MG63 (cell line): ENCODE measurements at places on chromosomes 3 and 15.

DNA sequence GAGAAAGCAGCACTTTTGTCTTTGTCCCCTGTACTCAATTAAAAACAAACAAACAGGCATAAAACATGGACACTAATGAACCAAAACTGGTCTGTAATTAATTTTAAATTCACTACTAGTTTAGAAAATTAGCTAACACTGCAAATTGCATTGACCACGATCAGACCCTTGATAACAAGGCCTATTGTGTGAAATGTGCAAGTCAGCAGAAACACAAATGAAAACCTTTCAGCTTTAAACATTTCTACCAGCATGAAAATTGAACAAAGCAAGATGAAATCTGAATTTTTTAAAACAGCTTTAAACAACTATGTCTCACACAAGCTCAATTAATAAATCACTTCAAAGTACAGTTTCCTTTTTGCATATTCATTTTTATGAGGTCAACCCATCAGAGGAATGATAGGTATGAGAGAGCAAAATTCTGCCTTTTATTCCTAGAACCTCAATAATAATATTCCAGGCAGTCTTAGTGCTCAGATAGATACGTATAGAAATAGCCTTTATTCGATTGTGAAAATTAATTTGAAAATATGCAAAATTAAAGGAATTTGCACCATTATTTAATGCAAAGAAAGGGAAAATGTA, 27.0 kb upstream of the CHMP2B start:
- no peak for DNase-seq

DNA sequence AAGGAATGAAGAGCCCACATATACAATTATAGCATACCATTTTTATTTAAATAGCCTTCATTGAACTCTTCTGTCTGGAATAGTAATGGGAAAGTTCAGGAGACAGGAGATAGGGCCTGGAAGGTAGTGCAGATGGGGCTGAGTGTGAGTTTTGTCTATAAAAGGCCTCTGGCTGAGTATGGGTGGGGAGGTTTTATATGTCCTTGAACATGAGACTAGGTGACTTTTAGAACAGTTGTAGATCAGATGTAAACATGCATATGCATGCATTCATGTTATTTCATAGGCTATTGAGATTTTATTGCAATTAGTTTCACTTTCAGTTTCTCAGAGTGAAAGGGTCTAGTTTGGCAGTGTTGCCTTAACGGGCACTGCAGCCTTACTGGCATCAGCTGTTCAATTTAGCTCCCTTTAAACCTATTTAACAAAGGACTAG, 27.1 kb downstream of the CGGBP1 start:
- DNase-seq, result peak; percentile 3

DNA sequence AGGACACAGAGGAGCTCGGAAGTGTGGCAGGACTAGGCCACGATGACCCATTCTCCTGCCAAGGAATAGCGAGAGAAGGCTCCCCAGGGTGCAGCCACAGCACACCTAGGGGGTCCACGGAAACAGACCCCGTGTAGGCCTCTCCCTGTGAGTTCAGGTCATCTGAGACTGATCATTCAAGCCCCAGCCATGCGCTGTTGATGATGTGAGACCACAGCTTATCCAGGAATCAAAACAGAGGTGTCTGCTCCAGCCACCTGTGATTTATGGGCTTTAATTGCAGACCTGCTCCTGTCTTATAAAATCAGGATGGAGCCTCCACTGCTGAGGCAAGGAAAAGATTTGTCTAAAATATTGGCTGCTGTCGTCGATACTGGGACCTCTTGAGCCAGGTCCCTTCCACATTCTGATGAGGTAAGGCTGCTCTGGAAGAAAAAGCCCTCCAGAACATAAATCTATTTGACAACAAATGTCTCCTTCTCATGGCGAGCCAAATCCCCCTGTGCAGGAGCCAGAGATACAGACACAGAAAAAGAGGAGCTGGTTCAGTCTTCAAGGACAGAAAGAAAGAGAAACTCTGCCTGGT, 186.7 kb downstream of the TJP1 start:
- DNase-seq, result no peak

DNA sequence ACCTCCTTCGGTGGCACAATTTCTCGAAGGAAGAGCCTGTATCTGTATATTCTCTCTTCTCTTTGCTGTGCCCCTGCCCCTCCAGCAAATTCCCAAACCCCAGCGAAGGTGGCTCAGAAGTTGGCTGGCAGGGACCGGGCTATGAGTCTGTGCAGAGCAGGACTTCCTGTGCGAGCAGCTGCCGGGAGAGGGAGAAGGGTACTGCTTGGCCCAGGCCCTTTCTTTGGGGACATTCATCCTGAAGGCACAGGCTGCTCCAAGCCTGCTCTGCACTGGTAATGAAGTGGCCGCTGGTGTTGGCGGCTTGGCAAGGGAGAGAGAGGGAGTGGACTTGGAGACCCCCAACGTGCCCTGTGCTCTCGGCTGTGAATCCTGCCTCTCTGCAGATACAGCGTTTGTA, 1.5 kb downstream of the SLC6A11 start:
- peak; percentile 8 for DNase-seq

DNA sequence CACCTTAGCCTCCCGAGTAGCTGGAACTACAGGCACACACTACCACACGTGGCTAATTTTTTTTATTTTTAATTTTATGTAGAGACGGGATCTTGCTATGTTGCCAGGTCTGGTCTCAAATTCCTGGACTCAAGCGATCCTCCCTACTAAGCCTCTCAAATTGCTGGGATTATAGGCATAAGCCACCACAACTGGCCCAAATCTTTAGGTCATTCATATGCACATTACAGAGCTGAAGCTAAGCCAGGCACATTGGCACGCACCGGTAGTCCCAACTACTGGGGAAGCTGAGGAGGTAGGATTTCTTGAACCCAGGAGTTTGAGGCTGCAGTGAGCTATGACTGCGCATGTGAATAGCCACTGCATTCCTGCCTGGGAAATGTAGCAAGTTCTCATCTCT, 265.9 kb downstream of the ZMAT3 start:
- DNase-seq, result no peak

GRCh38 chr3:177977381-177978158, 558.7 kb upstream of the KCNMB2 start:
- peak; percentile 62 for DNase-seq

- DNase-seq, result no peak
Observed at GRCh38 chr3:41522612-41523011, 323.3 kb downstream of the CTNNB1 start.

GRCh38 chr3:161215185-161215584, 5.9 kb upstream of the NMD3 start:
- no peak for DNase-seq

DNA sequence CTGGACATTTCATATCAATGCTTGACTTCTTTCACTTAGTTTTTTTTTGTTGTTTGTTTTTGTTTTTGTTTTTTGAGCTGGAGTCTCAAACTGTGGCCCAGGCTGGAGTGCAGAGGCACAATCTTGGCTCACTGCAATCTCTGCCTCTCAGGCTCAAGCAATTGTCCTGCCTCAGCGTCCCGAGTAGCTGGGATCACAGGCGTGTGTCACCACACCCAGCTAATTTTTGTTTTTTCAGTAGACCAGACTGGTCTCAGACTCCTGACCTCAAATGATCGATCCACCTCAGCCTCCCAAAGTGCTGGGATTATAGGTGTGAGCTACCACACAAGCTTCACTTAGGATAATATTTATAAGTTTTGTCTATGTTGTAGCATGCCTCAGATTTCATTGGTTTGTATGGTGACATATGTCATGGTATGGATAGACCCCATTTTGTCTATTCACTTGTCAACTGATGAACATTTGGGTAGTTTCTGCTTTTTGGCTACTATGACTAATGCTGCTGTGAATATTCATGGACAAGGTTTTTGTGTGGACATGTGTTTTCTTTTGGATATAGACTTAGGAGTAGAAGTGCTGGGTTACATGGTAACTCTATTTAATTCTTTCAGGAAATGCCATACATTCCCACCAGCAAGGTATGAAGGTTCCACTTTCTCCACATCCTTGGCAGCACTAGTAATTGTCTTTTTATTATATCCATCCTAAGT, 6.8 kb upstream of the PRR23E start:
- DNase-seq, result no peak

DNA sequence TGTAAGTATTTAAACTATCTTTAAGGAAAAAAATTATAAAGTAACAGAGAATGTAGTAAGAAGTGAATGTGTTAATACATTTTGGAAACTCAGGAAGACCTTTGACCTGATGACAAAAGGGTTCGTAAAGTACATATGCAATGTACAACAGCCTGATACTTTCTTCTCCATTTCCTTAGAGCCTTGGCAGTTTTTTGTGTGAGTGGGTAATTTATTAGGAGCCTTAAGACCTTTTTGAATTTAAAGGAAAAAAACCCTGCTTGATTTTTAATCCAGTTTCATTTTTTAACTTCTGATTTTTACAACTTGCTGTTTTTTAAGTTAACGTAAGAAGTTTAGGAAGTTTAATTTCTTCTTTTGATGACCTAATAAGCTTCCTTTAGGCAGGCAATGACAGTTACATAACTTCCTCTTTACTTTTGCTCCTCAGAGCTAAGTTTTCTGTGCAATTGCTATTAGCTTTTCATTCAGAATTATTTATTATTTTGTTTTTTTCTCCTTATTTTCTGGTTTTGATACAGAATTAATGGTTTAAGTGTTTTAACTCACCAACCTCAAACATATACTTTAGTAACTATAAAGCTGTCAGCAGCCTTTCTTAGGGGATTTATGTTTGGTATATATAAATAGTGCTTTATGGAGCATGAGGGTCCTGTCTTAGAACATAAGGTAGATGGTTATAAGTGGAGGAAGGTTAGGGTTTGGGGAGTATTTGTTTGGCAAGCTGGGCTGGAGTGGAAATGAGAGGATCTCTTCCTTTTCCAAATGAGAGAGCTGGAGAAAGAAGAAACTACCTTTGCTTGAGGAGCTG, 35.2 kb downstream of the ARMC8 start:
- DNase-seq, result no peak

DNA sequence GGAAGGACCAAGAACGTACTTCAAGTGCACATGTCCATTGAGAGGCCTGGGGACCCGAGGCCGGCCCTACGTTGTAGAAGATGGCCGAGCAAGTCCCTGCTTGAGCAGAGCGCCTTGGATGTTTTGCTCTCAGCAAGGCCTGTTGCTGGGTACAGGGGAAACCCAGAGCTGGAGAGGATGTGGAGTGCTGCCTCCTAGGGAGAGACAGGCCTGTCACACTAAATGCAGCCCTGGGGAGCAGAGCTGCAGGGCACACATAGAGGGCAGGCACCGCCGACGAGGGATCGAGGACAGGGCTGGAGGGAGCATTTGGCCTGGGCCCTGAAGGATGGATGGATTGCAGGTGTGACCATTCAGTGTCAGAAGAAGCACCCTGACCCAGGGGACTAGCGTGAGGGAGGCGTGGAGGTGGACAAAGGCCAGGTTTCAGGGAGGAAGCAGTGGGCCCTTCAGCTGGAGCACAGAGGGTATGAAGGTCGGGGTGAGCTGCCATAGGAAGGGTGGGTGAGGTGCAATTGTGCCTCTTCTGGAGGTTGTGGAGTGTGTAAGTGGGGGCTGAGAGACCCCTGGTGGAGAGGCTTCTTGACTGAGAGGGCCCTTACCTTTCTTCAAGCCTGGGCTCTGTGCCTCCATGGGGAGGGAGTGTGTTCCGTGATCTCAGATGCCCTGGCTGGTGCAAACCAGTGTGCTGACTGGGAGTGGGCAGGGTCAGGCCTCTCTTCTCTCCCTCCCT, 142.4 kb downstream of the CHDH start:
- no peak for DNase-seq

- DNase-seq, result no peak
Observed at GRCh38 chr3:19348941-19349564, 200.7 kb downstream of the KCNH8 start.

DNA sequence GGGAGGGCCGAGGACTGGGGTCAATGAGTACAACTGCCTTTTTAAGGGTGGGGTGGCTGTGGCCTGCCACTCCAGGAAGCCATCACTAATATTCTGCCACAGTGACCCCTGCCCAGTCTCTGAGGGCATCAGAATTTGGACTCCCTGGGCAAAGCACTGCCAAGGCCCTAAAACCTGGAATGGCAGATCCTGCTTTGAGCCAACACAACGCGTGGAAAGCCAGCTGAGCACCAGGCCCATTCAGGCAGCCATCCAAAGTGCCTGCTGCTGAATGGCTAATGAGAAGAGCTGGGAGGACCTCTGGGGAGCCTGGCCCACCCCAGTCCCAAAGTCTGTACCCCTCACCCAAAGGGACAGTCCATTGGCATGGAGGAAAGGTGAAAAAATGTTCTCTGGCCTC, 5.0 kb downstream of the TWF2 start:
- DNase-seq, result no peak

DNA sequence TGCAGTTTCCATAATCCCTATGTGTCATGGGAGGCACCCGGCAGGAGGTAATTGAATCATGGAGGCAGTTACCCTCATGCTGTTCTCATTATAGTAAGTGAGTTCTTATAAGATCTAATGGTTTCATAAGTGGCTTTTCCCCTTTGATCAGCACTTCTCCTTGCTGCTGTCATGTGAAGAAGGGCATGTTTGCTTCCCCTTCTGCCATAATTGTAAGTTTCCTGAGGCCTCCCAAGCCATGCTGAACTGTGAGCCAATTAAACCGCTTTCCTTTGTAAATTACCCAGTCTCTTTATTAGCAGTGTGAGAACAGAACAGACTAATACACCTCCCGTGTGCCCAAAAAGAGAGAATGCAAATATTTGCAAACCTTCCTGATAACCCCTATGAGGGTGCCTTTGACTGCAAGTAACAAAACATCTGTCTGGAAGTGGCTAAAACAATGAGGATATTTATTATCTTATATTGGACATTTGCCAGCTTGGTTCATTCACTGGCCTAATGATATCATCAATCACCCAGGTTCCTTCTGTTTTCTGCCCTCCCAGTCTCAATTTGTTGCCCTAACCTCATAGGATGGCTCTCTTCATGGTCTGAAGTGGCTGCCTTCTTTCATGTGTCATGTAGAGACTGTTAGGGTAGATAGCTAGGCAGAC, 68.7 kb downstream of the BHLHE40 start:
- no peak for DNase-seq

GRCh38 chr3:165159760-165160421, 36.3 kb downstream of the SLITRK3 start:
- no peak for DNase-seq

DNA sequence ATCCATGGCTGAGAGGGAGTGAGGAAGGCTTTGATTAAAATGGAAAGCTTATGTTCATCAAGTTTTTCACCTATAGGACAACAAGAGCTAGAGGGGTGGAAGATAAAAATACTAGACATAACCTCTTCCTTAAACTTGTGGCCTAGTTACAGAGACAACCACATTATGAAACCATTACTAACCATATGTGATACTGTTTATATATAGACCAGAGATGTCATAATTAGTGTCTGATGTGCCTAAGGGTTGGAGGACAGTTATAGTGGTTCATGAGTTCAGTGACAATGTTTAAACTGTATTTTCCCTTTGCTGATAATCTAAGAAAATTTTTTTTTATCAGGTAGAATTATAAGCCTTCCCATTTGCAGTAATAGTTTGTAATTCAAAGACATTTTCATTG, 23.7 kb downstream of the PHLDB2 start:
- DNase-seq, result no peak

GRCh38 chr3:155387571-155387970, 94.1 kb upstream of the STRIT1 start:
- DNase-seq, result no peak

- DNase-seq, result no peak
Observed at GRCh38 chr15:40737048-40737447, 18.0 kb downstream of the RMDN3 start.

GRCh38 chr3:3589715-3590130, 209.5 kb upstream of the LRRN1 start:
- DNase-seq, result no peak

- peak; percentile 79 for DNase-seq
Observed at GRCh38 chr3:99472385-99472784, 166.0 kb upstream of the COL8A1 start.
